ENCODE measurements at places on chromosomes 6 and 20.

GRCh38 chr6:12115001-12115400 lies 102.9 kb downstream of the HIVEP1 start:
- no peak for DNase-seq

- no peak for DNase-seq
These were observed 64.3 kb downstream of the FAM83B start for GRCh38 chr6:54910921-54911320.

GRCh38 chr6:11350294-11350693 lies 117.8 kb upstream of the NEDD9 start:
- DNase-seq = peak; percentile 11

- no peak for DNase-seq
These were observed 101.5 kb upstream of the ISM1 start for GRCh38 chr20:13119583-13119982.

DNA sequence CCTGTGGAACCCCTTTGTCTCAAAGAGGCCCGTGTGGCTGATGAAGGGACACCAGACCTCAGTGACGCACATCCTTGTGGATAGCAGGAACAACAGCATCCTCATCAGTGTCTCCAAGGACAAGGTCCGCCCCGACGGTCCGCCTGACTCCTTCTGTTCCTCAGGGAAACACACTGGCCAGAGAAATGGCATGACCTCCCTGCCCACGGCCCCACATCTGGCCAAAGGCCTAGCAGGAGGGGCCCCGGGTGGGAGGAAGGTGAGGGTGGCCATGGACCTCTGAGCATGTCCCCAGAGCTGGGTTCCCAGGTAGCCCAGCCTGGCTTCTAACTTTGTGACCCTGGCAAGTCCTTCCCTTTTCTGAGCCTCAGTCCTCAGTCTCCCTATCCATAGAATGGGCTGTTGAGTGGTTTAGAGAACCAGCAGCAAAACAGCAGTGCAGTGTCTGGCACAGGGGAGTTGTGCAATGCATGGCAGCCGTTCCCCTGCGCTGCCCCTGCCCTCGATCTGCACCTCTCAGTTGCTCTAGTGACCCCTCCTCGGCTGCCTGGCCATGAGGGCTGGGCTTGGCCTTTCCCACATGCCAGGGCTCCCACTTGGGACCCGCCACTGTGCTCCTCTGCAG lies 48.3 kb downstream of the EFCAB8 start:
- no peak for DNase-seq

- DNase-seq = no peak
These were observed 334.8 kb downstream of the EPM2A start for GRCh38 chr6:145400508-145400907.

- DNase-seq = no peak
These were observed 26.1 kb downstream of the PTPN1 start for GRCh38 chr20:50536333-50536732.

DNA sequence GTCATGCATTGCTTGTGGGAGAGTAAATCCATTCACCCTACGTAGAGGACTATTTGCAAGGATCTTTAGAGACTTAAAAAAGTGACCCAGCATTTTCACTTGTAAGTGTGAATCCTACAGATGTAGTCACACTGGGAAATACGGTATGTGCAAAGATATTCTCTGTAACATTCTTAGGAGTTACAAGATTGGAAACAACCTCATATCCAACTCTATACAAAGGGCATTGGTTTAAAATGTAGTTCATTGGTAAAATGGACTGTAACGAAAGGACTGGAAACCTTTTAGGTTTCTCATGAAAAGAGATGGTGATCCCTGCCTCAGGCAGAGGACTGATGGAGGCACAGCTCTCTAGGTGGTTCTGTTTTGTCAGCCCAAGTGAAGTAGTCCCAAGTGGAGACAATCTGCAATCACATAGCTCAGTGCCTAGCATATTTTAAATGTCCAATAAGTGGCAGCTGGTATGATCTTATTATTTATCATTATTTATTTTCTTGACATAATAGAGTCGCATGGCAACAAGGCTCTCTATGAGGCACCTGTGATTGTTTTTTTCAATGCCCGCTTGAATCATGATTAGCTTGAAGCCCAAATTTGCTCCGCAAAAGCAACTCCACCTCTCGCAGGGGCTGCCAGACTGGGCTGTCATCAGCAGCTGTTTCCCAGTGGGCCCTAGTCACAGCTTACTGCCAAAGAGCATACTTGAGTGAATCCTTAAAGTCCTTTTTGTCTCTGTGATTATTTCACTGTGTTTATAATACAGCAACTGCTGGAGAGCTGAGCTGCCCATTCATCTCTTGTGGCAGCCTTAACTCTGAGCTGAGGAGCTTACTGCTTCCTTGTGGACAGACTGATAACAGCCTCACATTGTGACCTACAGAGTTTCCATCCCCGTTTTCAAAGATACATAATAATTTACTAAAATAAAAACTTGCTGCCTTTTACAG lies 19.8 kb upstream of the ENPP1 start:
- DNase-seq = no peak

Data from NCI-H226 (cell line).